ENCODE measurements at places on chromosomes 11 and 22.

DNA sequence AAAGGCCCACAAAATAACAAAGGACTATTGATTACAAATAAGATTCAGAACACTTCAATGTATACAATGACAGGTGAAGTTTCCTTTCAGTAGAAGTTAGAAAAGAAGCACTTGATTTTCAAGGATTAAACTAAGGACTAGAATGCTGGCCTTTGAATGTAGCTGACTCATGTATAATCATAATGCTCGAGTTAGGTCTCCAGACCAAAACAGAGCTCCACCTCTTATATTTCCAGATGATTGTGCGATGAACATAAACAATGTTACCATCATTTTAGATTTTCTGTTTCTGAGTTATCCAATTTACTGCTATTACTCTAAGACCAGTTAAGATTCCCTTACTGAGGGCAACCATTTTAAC lies 40.4 kb upstream of the RAPSN start:
- DNase-seq = no peak

- DNase-seq = no peak
These were observed 21.2 kb downstream of the SUN2 start for GRCh38 chr22:38734421-38735100.

DNA sequence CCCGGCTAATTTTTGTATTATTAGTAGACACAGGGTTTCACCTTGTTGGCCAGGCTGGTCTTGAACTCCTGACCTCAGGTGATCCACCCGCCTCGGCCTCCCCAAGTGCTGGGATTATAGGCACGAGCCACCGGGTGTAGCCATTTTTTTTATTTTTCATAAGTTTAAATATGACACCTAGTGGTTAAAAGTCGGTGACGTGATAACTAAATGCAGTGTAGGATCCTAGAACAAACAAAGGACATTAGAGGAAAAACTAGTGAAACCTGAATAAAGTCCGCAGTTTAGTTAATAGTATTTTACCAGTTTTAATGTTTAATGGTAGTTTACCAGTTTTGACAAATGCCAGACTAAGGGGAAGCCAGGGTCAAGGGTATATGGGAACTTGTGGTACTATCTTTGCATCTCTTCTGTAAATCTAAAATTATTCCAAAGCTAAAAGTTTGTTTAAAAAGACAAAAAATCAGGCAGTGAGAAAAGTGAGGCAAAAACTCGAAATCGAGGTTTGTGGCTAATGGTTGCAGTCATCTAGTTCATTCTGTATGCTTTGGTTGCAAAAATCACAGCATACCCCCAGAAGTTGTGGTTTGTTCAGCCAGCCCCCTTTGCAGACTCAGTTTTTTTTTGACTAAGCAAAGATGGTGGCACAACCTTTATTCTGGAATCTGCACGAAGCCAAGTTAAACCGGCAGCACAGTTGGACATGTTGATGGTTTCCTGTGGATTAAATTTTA lies 29.6 kb downstream of the TOM1 start:
- no peak for DNase-seq

- DNase-seq = peak; percentile 44
These were observed 960.1 kb downstream of the NTM start for GRCh38 chr11:132330515-132330914.

DNA sequence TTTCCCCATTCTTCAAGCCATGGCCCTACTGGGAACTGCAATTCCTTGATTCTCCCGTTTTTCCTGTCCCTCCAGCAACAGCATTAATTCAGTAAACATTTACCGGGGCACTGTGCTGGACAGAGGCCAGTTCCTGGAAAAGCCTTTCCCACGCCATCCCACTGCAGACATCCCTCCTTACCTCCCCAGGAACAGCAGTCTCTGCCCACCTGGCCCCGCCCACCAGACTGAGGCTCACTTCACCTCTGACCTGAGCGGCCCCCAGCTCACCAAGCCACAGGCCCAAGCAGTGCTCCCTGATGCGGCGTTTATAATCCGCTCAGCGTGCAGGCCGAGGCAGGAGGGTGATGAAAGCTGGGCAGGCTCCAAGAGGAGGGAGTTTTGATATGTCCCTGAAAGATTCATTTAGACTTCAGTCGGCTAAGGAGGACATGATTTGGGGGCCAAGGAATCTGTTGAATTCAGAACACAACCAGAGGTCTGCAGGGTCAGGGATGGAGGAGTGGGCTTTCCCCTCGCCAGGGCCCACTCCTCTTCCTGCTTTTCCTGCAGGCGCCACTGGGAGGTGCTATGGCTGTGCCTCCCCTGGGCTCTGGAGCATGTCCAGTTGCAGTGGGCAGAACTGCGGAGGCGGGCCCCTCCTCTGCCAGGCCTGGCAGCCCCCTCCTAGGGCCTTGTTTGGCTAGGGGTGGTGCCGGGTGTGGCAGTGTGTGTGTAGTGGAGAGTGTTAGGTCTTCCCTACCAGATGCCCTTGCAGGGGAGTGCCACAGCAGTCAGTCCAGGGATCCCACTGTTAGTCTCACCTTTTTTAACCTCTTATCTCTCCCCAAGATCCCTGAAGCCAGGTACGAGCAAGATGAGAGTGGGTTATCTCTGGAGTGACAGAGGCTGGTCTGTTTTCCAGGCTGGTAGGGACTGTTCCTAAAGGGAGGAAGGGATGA lies 1.4 kb upstream of the TAGLN start:
- DNase-seq = peak; percentile 42

GRCh38 chr22:45544588-45545170 lies 42.0 kb downstream of the FBLN1 start:
- peak; percentile 69 for DNase-seq
